ENCODE measurements at places on chromosomes 6 and 20.

GRCh38 chr6:157768304-157768703 lies 54.7 kb upstream of the SNX9 start:
- no peak for DNase-seq

- DNase-seq, result no peak
Measured at GRCh38 chr20:14698605-14699373, 361.4 kb upstream of the FLRT3 start.

- DNase-seq, result no peak
Measured at GRCh38 chr20:5168651-5169396, 42.0 kb downstream of the CDS2 start.

GRCh38 chr6:84967389-84967788 lies 203.0 kb upstream of the TBX18 start:
- no peak for DNase-seq

Data from nucleus accumbens (tissue), 56 donors.